MM.1S (cell line): ENCODE measurements at places on chromosomes 7 and 10.

GRCh38 chr10:103812004-103812403, 43.4 kb downstream of the SH3PXD2A start:
- DNase-seq, result no peak

GRCh38 chr7:139591550-139592195, 68.2 kb downstream of the CLEC2L start:
- DNase-seq, result no peak

GRCh38 chr7:130070861-130071622, 708 bp downstream of the KLHDC10 start:
- no peak for DNase-seq

DNA sequence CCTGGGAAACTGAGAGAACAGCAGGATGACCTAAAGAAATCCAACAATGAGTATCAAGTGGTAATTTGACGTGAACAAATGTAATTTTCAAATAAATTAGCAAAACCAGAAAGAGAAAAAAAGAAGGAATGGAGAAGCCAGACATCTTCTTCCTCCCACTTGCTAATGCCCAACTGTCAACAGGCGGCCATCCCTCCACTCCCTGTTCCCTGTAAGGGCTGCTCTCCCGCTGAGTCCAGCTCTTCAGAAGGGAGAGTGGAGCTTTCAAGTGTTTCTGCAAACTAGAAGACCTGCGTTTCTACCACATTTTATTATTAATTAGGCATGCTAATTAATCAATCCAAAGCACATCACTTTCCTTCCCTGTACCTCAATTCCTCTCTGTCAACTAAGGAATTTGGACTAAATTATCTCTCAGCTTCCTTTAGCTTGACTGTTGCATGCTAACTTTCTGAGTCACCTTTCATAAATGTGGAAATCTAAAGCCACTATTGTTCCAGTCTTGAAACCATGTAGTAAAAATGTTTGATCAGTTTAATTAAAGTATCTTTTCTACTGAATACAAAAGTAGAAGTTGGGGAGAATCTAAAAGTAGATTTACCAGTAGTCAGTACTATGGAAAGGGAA, 48.4 kb upstream of the CUL1 start:
- no peak for DNase-seq

GRCh38 chr7:27121684-27122076, 8.9 kb downstream of the HOXA4 start:
- DNase-seq, result no peak

DNA sequence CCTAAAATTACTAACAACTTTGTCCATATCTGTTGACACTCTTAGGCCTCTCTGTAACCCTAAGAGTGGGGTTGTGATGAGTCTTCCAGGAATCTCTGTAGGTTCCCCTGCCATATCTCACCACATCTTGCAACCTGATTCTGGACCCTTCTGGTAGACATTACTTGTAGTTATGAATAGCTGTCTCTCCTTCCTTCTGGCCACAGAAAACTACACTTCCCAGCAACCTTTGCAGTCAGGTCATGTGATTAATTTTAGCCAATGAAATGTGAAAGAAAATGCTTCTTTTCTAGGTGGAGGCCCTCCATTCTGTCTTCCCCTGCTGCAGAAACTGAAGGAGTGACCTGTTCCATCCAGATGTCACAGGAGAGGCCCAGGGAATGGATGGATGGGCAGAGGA, 147.6 kb upstream of the AOAH start:
- no peak for DNase-seq

- DNase-seq, result no peak
Observed at GRCh38 chr10:123097039-123097438, 38.7 kb upstream of the HMX3 start.

DNA sequence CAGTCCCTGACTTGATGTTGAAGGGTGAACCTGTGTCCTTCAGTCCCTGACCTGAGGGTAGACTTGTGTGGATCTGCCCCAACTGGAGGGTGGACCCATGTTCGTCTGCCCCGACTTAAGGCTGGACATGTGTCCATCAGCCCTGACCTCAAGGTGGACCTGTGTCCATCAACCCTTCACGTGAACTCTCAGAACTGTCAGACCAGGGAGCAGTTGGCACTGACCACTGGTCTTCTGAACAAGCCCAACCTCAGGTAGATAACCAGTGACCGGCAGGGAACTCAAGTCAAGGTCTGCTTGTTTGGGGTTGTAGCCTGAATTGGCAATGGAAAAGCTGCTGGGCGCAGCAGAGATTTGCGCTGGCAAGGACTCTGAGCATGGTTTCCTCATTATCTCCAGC, 96.5 kb downstream of the ADCY1 start:
- no peak for DNase-seq

DNA sequence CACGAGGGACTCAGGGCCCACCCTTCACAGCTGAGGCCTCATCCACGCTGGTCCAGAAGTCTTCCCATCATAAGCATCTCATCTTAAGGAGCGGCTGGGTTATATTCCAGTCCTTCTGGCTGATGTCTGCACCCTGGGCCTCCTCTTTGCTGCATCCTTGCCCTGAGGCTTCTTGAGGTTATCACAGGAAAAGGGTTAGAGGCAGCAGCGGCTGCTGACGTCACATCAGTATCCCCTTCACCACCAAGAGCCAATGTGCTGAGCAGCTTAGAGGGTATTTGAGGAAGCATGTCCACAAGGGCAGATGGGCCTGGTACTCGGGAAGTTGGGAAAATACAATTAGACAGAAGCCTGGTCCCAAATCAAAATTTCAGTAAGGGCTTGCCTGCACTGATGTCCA, 125.1 kb downstream of the PLXNA4 start:
- DNase-seq, result no peak

- DNase-seq, result no peak
Observed at GRCh38 chr10:61063901-61064300, 119.9 kb upstream of the RHOBTB1 start.

GRCh38 chr10:19835952-19836351, 19.7 kb downstream of the PLXDC2 start:
- DNase-seq, result no peak

- peak; percentile 36 for DNase-seq
Observed at GRCh38 chr7:22255342-22255741, 101.6 kb downstream of the RAPGEF5 start.

DNA sequence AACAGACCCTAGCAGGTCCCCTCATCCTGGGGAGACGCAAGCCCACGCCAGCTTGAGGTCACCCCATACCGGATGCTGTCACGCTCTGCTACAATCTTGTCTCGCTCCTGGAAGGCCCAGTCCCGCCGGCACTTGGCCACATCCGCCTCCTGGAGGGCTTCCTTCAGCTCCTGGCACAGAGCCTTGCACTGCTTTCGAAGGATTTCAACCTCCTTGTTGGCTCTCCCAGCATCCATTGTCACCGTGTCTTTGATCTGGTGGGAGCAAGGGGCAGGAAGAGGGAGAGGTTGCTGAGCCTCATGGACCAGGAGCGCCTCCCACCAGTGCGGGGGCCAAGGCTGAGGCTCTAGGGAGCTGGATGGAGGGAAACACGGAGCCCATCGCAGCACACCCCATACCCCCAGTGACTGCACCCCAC, 90.9 kb downstream of the DLG5 start:
- DNase-seq, result no peak
